Neural progenitor cell (in vitro differentiated cells): ENCODE measurements at places on chromosomes 4 and X.

DNA sequence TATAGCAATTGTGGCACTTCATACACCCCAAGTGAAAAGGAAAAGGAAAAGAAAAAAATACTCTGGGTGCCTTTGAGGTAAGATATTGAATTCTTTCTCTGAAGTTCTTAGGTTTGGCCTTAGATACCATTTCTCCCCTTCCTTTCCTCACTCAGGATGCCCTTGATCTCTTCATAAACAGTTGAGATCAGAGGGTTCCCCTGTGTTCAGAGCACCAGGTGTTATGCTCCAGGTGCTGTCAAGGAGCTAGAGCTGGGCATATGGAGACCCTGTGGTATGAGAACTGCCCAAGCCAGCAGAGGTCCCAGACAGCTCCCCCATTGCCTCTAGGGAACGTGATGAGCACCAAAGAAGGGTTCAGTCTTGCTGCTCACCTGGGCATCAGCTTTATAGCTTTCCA, 17.1 kb upstream of the CD40LG start:
- H3K36me3 ChIP-seq, result no peaks in the 10 kb centered on the region
- DNase-seq, result no peak
- peaks cover 12% of the 10 kb centered on the region for H3K4me1 ChIP-seq
- H3K27me3 ChIP-seq, result no peaks in the 10 kb centered on the region

GRCh38 chr4:111400741-111401140, 744.5 kb upstream of the FAM241A start:
- no peaks in the 10 kb centered on the region for H3K27me3 ChIP-seq
- no peak for DNase-seq
- H3K36me3 ChIP-seq, result no peaks in the 10 kb centered on the region
- no peak overlapping the region for H3K4me3 ChIP-seq
- no peaks in the 10 kb centered on the region for H3K4me1 ChIP-seq

- no peak overlapping the region for H3K27ac ChIP-seq
- no peak for DNase-seq
- H3K4me3 ChIP-seq, result no peak overlapping the region
- H3K4me1 ChIP-seq, result no peaks in the 10 kb centered on the region
Observed at GRCh38 chr4:58761563-58761962, 1651.4 kb upstream of the IGFBP7 start.

GRCh38 chrX:42684065-42684464, 93.9 kb downstream of the PPP1R2C start:
- no peak overlapping the region for H3K27ac ChIP-seq
- DNase-seq, result no peak
- H3K36me3 ChIP-seq, result no peaks in the 10 kb centered on the region
- peaks cover 18% of the 10 kb centered on the region for H3K4me1 ChIP-seq

GRCh38 chr4:113602646-113603228, 158.8 kb downstream of the CAMK2D start:
- no peaks in the 10 kb centered on the region for H3K4me1 ChIP-seq
- H3K27ac ChIP-seq, result no peak overlapping the region
- DNase-seq, result no peak
- no peak overlapping the region for H3K4me3 ChIP-seq
- no peaks in the 10 kb centered on the region for H3K27me3 ChIP-seq
- H3K36me3 ChIP-seq, result no peaks in the 10 kb centered on the region

GRCh38 chrX:13471269-13471668, 98.1 kb upstream of the EGFL6 start:
- peak; percentile 39 for DNase-seq
- H3K4me3 ChIP-seq, result no peak overlapping the region
- H3K27me3 ChIP-seq, result no peaks in the 10 kb centered on the region
- no peak overlapping the region for H3K27ac ChIP-seq

DNA sequence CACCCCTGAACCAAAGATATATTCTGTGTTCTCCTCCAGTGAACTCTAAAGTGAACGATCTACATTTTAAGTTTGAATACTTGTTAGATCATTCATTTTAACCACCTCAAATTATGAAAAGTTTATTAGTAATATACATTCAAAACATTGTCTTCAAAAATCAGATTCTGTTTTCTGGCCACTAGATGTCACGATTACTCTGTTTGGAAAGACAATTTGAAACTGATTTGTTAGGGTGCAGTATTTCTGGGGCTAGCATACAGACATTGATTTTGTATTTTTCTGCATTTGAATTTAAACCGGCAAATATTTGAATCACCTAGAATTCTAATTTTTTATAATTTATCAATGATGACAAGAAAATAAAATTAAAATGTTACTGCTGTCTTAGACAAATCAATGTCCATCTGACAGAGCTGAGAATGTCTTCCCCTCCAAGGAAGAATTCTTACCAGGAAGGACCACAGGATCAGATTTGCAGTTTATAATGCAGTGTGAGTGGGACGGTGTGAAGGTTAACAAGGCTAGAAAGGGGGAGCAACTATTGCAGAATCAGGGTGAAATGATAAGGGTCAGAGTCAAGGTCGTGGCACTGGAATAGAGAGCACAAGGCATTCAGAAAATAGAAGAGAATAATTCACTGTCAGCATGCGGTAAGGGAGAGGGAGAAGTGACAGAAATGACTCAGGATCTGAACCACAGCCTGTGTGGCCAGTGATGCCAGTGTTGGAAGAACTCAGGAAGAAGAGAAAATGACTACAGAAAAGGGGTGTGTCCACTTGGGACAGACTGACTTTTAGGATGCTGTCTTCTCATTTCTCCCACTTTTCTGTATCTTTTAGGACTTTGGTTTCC, 91.6 kb downstream of the ANXA10 start:
- H3K27ac ChIP-seq, result no peak overlapping the region
- DNase-seq, result peak; percentile 18
- no peaks in the 10 kb centered on the region for H3K36me3 ChIP-seq

GRCh38 chr4:169398316-169398715, 127.6 kb upstream of the SH3RF1 start:
- H3K27me3 ChIP-seq, result no peaks in the 10 kb centered on the region
- no peaks in the 10 kb centered on the region for H3K36me3 ChIP-seq
- H3K4me3 ChIP-seq, result no peak overlapping the region
- no peaks in the 10 kb centered on the region for H3K4me1 ChIP-seq
- H3K27ac ChIP-seq, result no peak overlapping the region

DNA sequence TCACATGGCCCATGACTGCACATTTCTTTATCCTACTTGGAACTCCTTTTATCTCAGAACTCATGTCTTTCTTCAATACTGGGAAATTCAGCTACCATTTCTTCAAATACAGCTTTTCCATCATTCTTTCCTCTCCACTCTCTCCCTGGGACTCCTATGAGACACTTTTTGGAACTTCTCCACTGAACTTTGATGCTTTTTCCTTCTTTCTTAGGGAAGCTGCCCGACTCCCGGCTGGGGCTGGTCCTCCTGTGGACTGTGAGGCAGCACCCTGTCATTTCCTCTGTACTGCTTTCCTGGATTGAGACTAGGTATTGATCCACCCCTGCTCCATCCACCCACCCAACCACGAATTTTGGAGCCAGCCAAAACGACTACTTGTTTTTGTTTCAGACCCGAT, 40.0 kb downstream of the ZFYVE28 start:
- no peak for DNase-seq
- H3K27ac ChIP-seq, result no peak overlapping the region
- H3K4me1 ChIP-seq, result no peaks in the 10 kb centered on the region
- H3K36me3 ChIP-seq, result no peaks in the 10 kb centered on the region

DNA sequence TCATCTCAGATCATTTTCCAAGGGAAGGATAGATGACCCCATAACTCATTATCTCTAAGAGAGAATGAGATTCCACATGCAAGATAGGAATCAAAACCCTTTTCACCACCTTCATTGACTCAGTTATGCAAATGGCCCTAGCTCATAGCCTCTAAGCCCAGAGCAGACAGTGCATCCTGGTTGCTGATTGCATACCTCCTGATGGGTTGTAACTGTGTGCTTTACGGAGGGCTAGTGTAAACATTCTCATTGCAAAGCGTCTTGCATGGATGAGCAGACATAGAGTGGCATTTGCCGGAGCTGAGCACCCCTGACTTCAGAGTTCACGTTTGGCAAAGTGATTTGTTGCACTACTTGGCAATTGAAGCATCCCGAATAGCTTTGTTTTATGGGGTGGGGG, 151.0 kb downstream of the VCX3A start:
- peaks cover 3% of the 10 kb centered on the region for H3K4me1 ChIP-seq
- DNase-seq, result peak; percentile 36
- no peak overlapping the region for H3K4me3 ChIP-seq
- no peaks in the 10 kb centered on the region for H3K36me3 ChIP-seq
- no peak overlapping the region for H3K27ac ChIP-seq
